Activated CD4-positive, alpha-beta T cell treated with anti-CD3 and anti-CD28 coated beads for 48 hours (primary cell): ENCODE measurements at places on chromosomes 2 and 18.

DNA sequence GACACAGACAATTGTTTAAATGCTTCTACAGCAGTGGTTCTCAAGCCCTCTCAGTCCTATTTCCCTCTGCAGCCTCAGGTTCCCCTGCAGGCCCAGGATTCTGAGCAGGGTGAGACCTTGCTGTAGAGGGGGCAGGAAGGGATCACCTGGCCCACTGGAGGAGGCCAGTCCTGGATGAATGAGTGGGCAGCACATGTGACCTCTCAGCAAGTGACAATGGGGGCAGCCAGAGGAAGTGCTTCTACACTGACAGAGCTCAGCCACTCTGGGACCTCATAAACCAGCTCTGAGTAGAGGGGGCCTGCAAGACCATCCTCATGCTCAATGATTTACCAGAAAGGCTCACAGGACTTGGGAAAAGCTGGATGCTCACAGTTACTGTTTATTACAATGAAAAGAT lies 63.2 kb downstream of the ASB1 start:
- DNase-seq = no peak

DNA sequence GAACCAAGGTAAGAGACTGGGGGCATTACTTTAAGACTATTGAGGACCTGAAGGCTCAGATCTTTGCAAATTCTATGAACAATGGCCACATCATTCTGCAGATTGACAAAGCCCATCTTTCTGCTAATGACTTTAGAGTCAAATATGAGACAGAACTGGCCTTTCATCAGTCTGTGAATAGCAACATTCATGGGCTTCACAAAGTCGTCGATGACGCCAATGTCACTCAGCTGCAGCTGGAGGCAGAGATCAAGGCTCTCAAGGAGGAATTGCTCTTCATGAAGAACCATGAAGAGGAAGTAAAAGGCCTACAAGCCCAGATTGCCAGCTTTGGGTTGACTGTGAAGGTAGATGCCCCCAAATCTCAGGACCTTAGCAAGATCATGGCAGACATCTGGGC lies 43.8 kb upstream of the SLC4A10 start:
- no peak for DNase-seq

- DNase-seq = no peak
Observed at GRCh38 chr18:55425698-55426097, 162.3 kb downstream of the TCF4 start.

DNA sequence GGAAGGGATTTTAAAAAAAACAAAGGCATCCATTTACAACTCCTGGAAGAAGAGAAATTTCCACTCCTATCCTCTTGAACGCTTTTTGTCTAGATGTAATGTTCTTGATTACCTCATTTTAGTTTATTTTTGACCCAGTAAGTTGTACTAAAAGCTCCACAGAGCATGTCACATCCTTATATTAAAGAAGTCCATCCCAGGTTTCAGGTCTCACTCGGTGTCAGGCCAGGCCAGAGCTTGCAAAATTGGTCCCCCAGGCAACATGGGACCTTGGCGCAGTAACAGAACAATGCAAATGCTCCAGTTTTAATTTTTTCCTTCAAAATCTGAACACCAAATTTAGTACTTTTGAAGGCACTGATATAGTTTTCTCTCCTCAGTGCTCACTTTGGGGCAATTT lies 218.4 kb upstream of the REV1 start:
- no peak for DNase-seq

DNA sequence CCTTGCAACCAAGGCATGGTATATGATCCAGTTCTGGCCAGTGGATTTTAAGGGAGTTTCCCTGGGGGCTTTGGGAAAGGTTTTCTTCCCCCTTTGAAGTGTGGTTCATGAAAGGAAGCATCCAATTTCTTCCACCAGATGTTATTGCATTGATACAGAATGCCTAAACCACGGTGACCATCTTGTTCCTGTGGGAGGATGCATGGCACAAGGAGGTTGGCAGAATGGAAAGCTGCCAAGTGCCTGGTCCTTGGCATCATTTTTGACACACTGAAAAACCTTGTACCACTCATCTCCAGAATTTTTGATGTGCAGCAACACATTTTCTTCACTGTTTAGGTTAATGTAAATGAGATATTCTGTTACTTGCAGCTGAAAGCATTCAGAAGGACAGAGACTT lies 55.2 kb upstream of the CXCR4 start:
- no peak for DNase-seq

- no peak for DNase-seq
Observed at GRCh38 chr2:205568620-205569019, 113.7 kb upstream of the NRP2 start.

- peak; percentile 4 for DNase-seq
Observed at GRCh38 chr2:63424329-63425078, 163.8 kb downstream of the WDPCP start.

- no peak for DNase-seq
Observed at GRCh38 chr2:96687711-96688640, 45.4 kb downstream of the FER1L5 start.

DNA sequence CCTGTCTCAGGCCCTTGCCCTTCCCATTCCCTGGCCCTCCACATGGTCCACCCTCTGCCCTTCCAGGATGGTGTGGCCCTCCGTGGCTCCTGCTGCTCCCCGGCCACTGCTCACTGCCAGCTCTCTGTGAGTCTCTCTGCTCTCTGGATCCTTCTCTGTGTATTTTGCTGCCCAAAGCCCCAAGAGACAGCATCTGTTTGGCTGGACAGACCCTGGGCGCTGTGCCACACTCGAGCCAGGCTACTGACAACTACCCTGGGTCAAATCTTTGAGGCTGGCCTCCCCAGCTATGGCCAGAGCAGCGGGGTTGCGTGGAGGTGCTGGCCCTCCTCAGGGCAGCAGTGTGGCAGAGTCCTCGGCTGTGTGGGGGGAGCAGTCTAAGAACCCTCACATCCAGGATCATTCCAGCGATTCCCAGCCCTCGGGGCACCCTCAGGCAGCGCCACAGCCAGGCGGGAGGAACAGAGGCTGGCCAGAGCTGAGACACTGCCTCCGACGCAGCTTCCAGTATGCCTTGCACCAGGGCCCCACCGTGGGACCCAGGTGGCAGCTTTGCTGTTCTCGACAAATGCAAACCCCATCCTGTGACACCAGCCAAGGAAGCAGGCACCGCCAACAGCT lies 139.4 kb upstream of the GLI2 start:
- DNase-seq = no peak

- DNase-seq = no peak
Observed at GRCh38 chr2:59882822-59883221, 670.6 kb downstream of the BCL11A start.

DNA sequence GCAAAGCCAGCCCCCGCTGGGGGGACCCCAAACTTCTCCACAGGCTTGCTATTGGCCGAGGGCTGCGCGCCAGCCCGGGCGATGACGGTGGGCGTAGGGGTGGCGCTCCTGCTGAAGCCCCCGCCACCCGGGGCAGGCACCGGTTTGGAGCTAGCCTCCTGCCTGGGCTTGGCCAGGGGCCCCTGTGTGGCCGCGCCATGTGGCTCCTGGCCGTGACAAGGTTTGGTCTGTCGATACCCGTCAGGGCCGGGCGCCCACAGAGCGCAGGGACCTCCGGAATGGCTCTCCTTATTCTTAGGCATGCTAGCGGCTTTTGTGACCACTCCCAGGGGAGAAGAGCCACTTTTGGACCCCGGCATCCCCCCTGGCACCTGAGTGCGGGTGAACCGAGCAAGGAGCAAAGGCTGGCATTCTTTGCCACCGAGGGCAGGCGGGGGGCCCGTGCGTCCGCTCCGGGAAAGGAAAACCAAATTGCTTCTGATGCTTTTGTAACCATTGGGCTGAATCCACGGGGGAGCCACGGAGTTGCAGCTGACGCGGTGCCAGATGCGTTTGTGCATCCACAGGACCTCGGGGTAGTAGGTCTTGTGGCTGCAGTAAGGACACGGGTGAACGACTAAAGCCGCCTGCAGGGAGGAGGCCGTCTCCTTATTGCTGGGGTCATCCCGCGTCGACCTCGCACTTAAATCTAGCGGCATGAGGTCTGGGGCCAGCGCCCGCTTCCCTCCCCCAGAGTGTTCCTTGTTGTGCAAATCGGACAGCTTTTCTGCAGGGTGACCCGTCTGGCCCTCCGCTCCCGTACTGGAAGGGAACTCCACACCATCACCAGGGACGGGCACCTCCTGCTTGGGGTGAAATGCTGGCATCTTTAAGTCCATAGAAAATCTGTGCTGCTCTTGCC lies 115.6 kb downstream of the ZNF516 start:
- DNase-seq = no peak

DNA sequence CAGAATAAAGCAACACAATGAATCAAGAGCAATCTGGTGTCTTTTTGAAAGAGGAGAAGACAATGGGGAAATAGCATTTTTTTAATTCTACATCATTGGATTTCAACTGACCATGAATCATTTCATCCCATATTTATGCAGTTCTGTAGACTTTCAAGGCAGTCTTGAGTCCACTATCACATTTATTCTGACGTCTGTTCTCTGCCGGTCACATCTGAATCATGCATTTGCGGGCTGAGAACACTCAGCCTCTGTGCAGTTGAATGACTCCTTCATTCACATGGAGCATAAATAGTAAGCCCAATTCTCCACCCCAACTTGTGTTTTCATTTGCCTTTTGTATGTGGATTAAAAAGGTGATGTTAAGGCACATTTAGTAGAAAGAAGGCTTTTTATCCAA lies 128.2 kb downstream of the AKAIN1 start:
- DNase-seq = no peak

DNA sequence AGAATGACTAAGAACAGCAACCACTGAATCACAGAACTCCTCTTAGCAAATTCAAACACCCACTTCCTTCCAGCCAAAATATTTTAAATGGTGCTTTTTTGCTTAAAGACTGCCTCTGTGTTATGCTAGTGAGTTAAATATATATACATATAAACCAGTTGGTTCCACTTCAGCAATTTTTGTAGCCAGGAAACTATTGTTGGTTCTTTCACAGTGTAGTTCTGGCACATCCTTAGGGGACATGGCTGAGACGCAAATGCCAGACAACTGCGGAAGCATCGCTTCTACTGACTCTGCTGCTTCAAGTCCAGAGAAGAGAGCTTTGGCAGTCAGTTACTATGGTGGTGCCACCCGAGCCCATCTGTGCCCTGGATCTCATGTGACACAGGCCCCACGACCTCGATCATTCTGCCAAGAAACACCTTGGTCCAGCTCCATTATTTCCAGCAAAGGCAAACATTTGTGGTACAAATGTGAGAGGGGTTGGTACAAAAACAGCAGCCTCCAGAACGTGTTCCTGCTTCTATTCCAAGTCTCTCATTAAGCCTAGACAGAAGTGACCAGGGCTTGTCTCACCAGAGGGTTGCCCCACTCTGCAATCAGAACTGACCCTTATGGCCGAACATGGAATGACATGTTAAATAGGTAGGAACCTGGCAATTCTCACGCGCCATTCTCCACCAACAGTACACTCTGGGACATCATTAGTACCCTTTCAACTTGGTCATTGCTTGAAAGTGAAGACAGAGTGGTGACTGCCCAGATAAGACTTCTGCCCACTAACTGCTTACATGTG lies 117.8 kb upstream of the NRP2 start:
- DNase-seq = no peak

GRCh38 chr18:67766930-67767329 lies 250.4 kb upstream of the DSEL start:
- DNase-seq = no peak

DNA sequence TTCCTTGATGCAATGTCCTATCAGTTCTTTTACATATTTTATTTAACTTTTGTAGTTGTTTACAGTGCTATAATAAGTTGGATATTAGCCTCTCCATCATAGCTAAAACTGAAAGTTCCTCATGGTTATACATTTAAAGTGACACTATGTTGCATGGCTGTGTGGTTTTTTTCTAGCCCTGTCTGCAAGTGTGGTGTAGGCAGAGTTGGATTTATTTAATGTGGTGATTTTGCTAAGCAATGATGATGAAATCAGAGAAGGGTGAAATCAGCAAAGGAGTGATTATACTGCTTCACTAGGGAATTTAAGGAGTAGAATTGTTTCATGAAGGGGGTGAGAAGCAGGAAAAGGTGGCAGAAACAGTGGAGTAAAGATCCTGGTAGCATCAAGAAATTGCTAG lies 18.3 kb upstream of the ENOSF1 start:
- no peak for DNase-seq

GRCh38 chr2:38709567-38710194 lies 41.5 kb downstream of the SRSF7 start:
- peak; percentile 52 for DNase-seq

- DNase-seq = no peak
Observed at GRCh38 chr2:120729406-120730399, 6.0 kb upstream of the GLI2 start.

DNA sequence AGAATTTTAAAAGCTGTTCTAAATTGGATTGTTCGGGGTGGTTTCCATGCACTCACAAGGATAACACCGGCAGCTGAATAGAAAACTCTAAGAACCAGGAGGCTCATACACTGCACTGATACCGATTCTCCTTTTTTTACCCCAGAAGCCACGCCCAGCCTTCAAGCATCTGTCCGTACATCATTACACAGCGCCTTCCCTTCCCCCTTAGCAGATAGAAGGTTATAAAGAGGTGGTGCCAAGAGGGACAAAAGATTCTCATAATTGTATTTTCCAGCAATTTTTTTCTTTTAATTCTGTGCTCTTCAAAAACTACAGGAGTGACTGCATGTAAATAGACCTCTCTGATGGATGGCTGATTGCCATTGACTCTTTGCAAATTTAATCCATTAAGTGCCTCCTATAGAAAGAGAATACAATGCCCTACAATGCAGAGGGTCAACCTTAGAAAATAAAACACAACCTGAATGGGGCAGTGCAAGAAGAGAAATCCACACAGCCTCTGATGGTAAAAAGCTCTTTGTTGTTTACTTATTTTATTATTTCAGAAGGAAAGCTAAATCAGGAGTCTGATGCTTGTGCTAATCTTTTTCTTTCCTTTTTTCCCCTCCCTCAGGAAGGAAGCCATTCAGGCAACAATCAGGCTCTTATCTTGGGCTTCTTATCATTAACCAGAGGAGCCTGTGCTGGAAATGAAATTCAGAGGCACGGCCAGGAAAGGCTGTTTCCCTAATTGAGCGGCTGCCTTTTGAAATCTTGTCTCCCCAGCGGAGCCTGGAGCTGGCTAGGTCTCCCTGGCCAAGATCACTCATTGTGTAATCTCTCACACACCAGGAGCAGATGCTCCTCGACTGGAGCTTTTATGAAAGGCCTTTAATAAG lies 198.9 kb upstream of the NABP1 start:
- DNase-seq = no peak

GRCh38 chr2:64757126-64757525 lies 103.4 kb upstream of the SERTAD2 start:
- DNase-seq = no peak
